NCI-H2081 treated with DMSO at 0.1 percent for 48 hours (cell line): ENCODE measurements at places on chromosomes 6 and 20.

DNA sequence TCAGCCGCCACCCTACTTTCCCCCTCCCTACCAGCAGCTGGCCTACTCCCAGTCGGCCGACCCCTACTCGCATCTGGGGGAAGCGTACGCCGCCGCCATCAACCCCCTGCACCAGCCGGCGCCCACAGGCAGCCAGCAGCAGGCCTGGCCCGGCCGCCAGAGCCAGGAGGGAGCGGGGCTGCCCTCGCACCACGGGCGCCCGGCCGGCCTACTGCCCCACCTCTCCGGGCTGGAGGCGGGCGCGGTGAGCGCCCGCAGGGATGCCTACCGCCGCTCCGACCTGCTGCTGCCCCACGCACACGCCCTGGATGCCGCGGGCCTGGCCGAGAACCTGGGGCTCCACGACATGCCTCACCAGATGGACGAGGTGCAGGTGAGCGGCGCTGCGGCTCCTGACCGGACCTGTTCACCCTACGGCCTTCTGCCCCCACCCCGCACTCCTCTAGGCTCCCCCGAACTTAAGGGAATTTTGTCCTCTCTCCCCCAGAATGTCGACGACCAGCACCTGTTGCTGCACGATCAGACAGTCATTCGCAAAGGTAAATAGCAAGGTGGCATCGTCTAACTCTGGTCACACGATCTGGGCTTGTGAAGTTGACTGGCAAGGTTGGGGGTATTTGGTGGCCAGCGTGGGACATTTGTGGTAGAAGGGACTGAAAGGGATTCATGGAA lies 2.3 kb downstream of the TFAP2C start:
- no peak for DNase-seq

- no peak for DNase-seq
Observed at GRCh38 chr6:5128351-5128750, 43.2 kb downstream of the PPP1R3G start.

DNA sequence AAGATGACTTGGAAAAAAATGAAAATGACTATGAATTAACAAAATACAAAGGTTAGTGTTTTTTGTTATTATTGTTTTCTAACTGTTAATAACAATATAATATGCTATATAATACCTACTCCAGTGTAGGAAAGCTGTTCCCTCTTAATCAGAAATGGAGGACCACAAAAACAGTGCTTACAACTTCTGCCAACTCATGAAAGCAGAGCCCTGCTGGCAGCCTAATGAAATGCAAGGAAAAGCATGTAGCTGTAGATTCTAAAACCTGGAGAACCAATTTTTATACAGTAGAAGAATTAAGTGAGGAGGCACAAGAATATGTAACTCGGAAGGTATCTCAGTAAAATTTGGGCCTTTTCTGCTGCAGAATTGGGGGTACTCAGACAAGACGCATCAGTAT lies 29.4 kb downstream of the PHIP start:
- DNase-seq, result no peak

DNA sequence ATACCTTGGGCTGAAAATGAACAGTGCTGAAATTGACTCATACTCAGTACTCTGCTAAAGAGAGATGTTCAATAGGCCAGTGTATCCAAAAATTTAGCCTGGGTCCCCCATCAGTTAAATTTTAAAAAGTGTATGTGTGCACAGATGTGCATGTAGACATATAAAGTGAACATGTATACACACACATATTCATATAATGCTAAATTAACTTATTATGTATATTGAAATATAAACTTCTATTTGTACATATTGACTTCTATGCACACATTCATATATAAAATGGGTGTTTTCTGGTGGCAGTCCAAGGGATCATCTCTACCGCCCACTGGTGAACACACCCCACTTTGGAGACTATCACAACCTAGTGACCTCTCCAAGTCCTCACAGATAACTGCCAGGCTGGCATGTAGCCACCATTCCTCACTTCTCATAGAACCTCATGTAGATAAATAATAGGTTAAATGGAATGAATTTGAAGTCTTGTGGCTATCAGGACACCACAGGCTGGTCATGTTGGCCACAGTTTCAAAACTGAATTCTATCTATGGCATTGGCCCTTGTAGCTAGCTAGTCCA lies 8.8 kb downstream of the SLC22A16 start:
- no peak for DNase-seq
